Activated CD4-positive, alpha-beta T cell treated with anti-CD3 and anti-CD28 coated beads, Interleukin-2, amount 50 U/mL, for 4 hours (primary cell): ENCODE measurements at places on chromosomes 5 and 9.

DNA sequence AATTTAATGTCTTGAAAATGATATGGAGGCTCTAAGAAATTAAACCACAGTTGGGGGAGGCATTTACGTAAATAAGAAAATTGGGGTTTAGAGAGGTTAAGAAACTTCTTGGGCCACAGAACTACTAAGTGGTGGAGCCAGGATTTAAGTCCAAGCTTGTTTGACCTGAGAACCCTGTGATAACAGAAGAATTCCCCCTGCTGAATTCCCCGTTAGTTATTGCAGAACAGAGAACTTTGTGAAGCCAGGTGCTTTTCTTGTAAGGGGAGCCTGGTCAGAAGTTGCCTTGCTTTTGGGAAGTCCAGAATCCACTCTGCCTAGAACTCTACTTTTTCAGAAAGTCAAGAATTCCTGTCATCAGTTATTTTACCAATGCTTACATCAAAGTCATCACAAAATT, 309.3 kb upstream of the SEMA6A start:
- DNase-seq: no peak

GRCh38 chr5:131814990-131815389, 18.2 kb upstream of the FNIP1 start:
- no peak for DNase-seq

DNA sequence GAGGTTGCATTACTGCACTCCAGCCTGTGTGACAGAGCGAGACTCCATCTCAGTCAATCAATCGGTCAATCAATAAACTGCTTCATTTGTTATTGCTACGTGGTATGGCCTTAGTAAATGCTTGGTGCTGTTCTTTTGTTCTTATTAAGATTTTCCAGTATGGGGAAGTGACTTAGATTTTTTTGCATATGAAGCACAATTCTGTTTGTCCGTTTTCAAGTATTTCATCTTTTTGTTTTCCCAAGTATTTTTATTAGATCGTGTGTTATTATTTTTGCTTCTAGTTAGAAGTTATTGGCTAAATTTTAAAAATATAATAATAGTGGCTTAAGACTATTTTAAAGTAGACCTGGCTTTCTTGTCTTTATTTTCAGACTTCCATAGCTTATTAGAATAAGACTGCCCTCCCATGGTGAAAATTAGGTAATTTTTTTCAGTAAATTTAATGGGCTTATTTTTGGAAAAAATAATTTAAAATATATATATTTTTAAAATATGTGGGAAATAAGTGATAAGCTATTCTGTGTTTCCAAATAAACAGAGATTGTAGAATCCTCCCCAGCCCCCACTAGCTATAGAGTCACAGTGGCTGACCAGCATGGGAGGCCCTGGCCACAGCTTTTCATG, 14.7 kb upstream of the OMD start:
- DNase-seq: no peak

- DNase-seq: no peak
Observed at GRCh38 chr9:34654323-34655051, 2.5 kb downstream of the IL11RA start.

GRCh38 chr5:57700072-57700471, 217.5 kb upstream of the ACTBL2 start:
- DNase-seq: no peak

GRCh38 chr9:98881836-98882568, 61.7 kb upstream of the COL15A1 start:
- no peak for DNase-seq
